ENCODE measurements at places on chromosomes 1 and 21. TPM values are rescaled to one million over a fixed set of nuclear protein-coding genes. Genes with fewer than 3 reads are reported as not detected.

KIF21B gene
- 0.17 TPM for polyA plus RNA-seq

DNA sequence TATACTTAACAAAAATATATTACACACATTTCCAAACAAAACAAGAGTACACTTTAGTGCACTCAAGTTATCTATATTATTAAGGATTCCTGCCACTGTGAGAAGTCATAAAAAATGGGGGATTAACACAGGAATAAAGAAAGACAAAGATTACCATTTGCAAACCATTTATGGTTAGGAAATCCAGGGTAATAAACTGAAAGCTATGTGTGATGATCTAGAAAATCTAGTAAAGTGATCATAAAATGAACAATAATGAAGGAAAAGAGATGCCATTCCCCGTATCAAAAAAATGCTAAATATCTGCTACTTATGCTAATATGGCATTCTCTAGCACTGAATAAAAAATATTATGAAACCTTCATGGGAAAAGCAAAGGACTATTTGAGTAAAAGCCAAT is 101.4 kb downstream of the AK5 start:
- H3K4me3 ChIP-seq = no peak overlapping the region
- no peaks in the 10 kb centered on the region for H3K27me3 ChIP-seq
- H3K4me1 ChIP-seq = no peaks in the 10 kb centered on the region

LCE1C gene
- polyA plus RNA-seq = 1.8 TPM

ZNF683 gene
- polyA plus RNA-seq = not detected

GRCh38 chr1:5577255-5578040 is 414.8 kb downstream of the NPHP4 start:
- no peak for DNase-seq
- H3K4me3 ChIP-seq = no peak overlapping the region
- no peaks in the 10 kb centered on the region for H3K36me3 ChIP-seq
- H3K27ac ChIP-seq = no peak overlapping the region

DNA sequence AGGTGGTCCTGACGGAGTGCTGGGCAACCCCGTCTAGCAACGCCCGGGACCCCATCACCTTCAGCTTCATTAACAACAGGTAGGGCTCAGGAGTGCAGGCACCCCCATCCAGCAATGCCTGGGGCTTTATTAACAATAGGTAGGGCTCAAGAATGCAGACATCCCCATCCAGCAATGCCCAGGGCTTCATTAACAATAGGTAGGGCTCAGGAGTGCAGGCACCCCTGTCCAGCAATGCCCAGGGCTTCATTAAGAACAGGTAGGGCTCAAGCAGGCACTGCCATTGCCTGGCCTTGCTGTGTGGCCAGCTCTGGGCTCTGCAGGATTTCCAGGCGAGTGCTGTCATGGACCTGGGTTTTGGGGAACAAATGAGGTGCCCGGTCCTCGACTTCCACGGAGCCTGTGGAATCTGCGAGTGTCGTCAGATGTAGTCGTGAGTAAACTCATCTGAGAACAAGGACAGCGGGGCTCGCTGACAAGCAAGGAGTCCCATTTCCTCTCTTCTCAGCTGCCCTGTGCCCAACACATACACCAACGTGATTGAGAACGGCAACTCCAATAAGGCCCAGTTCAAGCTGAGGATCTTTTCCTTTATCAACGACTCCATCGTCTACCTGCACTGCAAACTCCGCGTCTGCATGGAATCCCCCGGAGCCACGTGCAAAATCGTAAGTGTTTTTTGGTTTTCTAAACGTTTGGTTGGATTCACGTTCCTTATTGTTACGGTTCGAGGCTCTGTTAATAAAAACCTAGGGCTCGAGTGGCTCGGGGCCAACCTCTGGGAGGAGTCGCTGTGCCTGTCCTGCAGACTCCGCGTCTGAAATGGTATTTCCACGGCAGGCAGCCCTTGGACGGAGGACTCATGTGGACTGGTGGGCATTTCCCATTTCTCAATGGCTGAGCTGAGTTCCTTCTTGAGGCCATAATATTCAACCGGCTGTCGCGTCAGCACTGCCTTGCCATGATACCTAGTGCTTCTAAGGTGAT is 56.3 kb downstream of the UMODL1 start:
- no peak overlapping the region for H3K27ac ChIP-seq
- H3K36me3 ChIP-seq = no peaks in the 10 kb centered on the region
- H3K4me1 ChIP-seq = peaks cover 4% of the 10 kb centered on the region
- no peak overlapping the region for H3K4me3 ChIP-seq
